ENCODE measurements at places on chromosomes 6 and 20.

GRCh38 chr6:101435038-101435437 lies 41.5 kb downstream of the GRIK2 start:
- no peak for DNase-seq

DNA sequence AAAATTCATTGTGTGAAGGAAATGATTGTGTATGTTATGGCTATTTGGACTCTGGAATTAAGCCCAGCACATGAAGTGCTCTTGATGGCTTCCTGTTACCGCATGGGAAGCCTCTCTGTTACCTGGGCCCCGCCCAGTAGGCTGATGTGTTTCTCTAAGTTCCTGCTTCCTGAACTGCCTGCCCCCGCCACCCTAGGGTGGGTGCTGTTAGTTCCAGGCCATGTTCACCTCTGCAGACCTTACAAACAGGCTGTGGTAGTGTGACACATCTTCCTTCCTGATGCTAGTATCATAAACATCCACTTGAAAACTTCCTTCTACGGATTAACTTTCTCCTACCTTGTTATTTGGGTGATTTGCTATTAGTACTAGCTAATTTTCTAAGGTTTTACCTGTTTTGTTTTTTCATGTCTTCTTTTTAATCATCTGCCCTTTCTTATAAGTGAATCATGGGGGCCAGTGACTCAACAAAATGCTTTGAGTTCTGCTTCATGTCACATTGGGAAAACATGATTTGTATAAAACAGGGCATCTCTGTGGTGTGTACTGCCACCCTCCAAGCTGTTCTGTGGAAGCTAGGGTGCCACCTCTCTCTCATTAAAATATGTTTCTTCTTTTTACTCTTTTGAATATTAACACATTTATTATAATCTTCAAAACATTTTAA lies 40.6 kb downstream of the SH3BGRL2 start:
- no peak for DNase-seq

- DNase-seq, result no peak
Measured at GRCh38 chr6:154138793-154139192, 99.8 kb downstream of the OPRM1 start.

- no peak for DNase-seq
Measured at GRCh38 chr6:19852927-19853326, 15.8 kb downstream of the ID4 start.

- DNase-seq, result peak; percentile 67
Measured at GRCh38 chr6:158793432-158793831, 25.7 kb downstream of the EZR start.

DNA sequence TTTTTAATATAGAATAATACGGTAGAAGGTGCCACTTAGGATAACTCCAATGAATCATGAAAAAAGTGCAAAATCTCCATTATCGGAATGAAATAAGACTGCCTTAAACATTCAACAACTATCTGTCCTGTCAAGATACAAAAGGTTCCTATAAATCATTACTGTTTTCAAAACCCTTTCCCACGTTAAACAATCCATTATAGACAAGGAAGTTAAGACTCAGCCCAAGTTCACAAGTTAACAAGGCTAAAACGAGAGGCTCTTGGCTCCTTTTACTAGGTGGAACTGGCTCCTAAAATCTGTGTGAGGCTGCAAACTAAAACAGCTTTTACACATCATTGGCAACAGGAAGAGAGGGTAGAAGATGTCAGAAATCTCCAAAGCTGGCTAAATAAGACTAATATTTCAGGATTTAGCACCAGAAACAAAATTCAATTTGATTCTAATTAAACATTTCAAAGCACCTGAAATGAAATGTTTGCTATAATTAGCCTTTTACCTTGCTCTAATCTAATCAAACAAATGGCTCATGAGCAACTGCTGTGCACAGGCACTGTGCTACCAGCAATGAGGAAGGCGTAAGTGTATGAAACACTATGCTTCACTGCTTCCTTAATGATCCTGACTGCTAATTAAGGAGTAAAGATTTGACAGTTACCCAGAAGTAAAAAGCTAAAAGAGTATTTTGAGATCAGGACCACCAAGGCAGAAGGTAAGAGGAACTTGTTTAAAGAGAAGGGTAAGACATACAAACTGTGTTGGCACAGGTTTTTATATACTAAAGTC lies 109.7 kb downstream of the DST start:
- DNase-seq, result no peak

DNA sequence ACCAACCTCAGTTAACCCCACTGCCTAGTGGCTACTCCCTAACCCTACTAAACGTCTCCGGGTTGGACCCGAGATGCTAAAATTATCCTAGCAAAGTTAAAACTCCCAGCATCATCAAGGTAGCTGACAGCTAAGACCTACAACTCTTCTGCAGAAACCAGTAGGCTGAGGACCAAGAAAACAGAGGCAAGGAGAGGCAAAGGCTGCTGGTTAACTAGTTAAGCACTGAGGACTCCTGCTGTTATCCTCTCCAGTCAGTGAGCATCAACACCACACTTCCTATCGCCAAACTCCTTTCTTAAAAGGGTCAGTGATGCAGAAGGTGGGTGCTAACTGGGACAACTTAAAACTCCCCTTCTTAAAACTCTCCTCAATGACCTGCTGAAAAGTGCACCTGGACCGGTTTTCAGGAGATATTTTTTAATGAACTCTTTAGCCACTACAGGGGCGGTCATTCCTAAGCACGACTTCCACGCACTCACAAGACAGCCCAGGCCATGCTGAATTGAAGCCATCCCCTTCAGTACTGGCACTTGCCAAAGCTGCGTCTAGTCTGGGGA lies 1.7 kb downstream of the TRERF1 start:
- DNase-seq, result no peak

DNA sequence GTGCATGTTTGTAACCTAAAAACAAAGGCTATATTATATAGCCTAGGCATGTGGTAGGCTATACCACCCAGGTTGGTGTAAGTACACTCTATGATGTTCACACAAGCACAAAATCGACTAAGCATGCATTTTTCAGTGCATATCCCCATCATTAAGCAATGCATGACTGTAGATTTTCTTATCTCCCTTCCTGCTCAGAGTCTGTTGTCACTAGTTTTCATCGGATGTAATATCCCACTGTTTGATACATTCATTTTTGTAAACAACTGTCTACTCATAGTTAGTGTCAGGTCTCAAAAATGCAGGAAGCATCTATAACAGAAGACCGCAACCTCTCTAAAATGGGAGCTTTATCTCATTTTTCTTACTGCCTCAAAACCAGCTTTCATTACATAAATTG lies 70.7 kb downstream of the GFRAL start:
- DNase-seq, result no peak

DNA sequence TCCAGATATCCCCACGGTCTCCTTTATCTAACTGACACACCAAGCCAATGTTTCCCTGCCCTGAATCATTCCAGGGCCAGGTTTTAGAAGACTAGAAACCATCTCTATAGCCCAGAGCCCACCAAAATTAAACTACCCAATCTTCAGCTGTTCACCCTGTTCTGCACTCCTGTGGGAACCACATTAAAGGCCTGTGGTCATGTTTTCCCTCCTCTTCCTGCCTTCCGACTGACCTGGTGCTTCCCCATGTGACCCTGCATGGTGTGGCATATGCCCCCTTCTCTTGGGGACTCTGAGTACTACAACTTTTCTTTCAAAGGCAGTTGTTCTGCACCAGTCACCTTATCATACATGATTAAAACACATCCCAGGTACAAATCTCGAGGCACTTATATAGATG lies 155.0 kb downstream of the TMEM200A start:
- no peak for DNase-seq

- DNase-seq, result no peak
Measured at GRCh38 chr6:132713352-132714134, at the start of gene VNN1. VNN1 (minus strand) TSS chr6:132714055; CDS start chr6:132714035, 20 bp downstream.

- DNase-seq, result no peak
Measured at GRCh38 chr6:152957796-152958195, 25.0 kb downstream of the FBXO5 start.

GRCh38 chr6:103862297-103862696 lies 997.4 kb downstream of the HACE1 start:
- DNase-seq, result no peak

- DNase-seq, result no peak
Measured at GRCh38 chr6:166465003-166465399, 82.3 kb upstream of the MPC1 start.

GRCh38 chr20:51306521-51307358 lies 235.8 kb downstream of the NFATC2 start:
- peak; percentile 77 for DNase-seq

DNA sequence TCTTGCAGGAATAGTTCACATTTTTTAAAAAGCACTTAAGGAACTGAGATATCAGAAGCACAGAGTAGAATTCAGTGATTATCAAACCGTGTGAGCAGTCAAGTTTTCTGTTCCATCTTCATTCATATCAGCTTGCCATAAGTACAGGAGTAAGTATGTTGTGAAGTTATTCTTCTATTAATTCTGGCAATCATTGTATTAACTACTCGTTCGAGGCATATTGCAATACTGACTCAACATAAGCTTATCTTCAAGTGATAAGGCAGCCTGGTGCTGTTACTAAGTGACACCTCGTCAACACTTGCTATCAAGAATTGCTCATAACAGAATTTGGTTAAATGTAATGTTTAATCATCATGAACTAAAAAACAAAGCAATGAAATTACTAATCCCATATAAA lies 75.7 kb upstream of the SNX9 start:
- DNase-seq, result no peak

DNA sequence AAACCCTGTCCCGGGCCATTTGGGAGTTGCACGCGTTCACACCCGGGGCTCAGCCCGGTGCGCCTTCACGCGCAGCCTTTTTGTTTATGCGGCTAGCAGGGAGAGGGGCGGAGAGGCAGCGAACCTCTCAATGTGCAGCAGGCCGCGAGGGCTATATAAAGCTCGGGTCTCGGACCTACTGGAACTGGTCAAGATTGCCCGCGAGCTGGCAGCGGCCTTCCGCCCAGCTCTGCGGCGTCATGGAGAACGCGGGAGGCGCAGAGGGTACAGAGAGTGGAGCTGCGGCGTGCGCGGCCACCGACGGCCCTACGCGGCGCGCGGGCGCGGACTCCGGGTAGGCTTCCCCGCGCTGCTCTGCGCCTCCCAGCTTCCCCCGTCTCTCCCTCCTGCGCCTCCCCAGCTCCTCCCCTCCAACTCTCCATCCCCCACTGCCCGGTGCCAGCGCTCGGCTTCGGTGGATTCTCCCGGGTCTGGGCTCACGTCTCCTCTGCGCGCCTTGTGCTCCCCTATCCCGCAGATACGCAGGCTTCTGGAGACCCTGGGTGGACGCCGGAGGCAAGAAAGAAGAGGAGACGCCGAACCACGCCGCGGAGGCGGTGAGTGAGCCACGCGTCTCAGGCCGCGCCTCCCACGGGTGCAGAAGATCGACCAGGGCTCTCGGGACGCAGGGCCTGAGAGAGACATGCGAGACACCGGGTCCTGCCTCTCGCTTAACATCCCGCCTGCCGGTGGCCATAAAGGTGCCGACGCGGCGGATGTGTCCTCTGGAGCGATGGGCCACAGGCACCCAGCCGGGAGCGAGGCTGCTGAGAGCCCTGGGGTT lies at the start of gene RIPPLY2:
TSS of gene RIPPLY2 (plus strand) at position 183 of the 823 bp plus-strand sequence. CDS start at position 240, 57 bp downstream.
- peak; percentile 24 for DNase-seq

DNA sequence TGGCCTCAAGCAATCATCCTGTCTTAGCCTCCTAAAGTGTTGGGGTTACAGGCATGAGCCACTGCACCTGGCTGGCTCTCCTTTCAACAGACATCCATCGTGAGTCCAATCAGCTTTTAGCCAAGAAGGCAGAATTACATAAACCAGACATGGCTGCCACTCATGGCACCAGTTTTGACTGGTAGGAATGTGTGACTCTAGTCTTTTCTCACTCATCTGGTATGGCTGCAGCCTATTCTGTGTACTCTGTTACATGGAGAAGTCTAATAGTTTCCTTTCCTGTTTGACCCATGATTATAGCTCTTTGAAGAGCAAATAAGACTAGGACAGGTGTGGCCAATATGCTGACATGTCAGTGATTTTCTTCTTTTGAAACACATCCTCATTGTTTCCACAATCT lies 27.0 kb upstream of the RNF144B start:
- no peak for DNase-seq

DNA sequence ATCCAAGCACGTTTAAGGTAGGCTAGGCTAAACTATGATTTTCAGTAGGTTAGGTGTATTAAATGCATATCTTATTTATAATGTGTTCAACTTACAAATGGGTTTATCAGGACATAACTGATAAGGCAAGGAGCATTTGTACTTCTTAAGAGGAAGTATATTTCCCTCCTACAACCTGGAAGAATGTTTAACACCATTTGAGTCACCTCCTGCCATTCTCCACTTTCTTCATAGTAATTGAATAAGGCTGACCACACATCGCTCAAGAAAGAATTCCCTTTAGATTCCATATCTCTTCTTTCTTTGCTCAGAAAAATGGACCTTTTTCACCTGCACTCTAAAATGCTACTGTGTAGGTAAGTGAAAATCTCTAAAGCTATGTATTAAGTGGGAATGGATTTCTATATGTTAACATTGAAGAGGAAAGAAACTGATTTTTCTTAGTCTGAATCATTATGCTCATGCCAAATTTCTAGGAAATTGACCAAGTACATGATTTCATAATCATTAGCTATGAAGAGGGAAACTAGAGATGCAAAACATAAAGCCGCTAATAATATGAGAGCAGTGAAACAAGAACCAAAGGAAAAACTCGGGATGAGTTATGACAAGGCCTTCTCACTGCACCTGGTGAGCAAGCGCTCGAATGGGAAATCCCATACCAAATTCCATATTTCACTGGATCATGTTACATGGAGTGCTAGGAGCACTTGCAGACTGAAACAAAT lies 210.4 kb downstream of the ALDH8A1 start:
- DNase-seq, result no peak

DNA sequence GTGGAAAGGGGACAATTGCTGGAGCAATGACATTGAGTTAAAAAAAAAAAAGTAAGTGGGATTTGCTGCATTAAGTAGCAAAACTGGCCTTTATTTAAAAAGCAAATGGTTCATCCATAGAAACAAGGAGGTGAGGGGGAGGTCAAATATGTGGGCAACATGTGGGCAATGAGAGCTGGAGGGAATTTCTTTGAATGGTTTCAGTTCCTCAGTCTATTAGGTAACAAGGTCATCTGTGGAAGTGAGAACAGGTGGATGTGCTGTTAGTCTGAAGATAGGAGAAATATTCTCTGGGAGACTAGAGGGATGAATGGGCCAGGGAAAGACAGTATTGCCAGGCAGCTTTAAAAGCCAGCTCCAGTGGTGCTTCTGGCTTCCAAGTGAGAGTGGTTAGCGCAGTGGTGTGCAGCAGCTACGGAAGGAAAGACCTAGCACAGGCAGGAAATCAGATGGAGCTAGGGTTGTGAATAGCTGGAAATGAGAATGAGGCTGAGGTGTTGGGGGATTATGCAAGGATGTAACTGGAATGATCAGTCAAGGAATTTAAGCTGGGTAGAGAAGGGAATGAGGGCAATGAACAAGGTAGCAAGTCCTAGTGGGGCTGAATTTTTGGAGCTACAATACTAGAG lies 727.6 kb downstream of the PTPRT start:
- no peak for DNase-seq

- DNase-seq, result no peak
Measured at GRCh38 chr6:75633045-75633444, 31.4 kb downstream of the SENP6 start.

DNA sequence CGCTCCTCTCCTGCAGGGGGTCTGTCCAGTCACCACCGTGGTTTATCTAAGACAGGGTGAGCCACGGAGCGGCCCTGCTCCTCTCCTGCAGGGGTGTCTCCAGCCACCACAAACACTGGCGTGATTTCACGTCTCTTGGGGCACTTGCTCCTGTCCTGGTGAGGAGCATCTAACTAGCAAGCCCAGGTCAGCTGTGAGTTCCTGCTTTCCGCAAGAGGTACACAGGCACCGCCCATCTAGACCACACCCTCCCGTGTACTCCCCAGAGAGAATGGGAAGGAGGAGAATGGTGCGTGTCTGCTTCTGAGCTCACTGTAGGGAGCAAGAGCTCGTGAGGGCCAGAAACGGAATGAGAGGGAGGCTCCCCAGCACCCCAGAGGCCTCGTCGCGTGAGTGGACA lies 40.7 kb downstream of the DACT2 start:
- no peak for DNase-seq
